ENCODE measurements at places on chromosomes 16 and 17. TPM values are rescaled to one million over a fixed set of nuclear protein-coding genes. Genes with fewer than 3 reads are reported as not detected.

- no peak overlapping the region for H3K27ac ChIP-seq
- DNase-seq = no peak
- H3K36me3 ChIP-seq = no peaks in the 10 kb centered on the region
- H3K4me1 ChIP-seq = peaks cover 39% of the 10 kb centered on the region
- H3K27me3 ChIP-seq = peaks cover 36% of the 10 kb centered on the region
- H3K4me3 ChIP-seq = no peak overlapping the region
These were observed 19.0 kb upstream of the LHX1 start for GRCh38 chr17:36918211-36918691.

DNA sequence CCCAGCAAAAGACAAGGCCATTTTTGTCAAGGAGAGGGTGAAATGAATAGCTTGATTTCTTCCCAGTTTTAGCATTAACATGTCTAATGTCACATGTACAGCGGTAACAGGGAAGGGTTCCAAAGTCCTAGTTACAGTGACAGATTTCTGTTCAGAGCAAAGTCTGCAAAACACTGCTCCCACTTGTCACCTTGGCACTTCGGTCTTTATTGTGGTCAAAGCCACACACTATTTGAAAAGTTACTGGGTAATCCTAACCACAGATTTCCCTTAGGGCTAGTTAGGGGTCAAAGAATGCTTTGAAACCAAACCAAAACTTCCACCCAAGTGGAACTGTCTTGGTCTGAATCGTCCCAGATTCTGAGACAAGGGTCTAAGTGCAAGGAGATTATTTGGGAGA lies 455.6 kb downstream of the HS3ST3B1 start:
- no peak for DNase-seq
- H3K36me3 ChIP-seq = no peaks in the 10 kb centered on the region
- H3K4me3 ChIP-seq = no peak overlapping the region
- H3K4me1 ChIP-seq = no peaks in the 10 kb centered on the region
- H3K27ac ChIP-seq = no peak overlapping the region

GRCh38 chr17:27533874-27534815 lies 77.9 kb downstream of the KSR1 start:
- H3K4me3 ChIP-seq = no peak overlapping the region
- no peak overlapping the region for H3K27ac ChIP-seq
- H3K4me1 ChIP-seq = peaks cover 81% of the 10 kb centered on the region
- DNase-seq = no peak
- H3K36me3 ChIP-seq = no peaks in the 10 kb centered on the region

SLC38A8 gene
- not detected for total RNA-seq

DNA sequence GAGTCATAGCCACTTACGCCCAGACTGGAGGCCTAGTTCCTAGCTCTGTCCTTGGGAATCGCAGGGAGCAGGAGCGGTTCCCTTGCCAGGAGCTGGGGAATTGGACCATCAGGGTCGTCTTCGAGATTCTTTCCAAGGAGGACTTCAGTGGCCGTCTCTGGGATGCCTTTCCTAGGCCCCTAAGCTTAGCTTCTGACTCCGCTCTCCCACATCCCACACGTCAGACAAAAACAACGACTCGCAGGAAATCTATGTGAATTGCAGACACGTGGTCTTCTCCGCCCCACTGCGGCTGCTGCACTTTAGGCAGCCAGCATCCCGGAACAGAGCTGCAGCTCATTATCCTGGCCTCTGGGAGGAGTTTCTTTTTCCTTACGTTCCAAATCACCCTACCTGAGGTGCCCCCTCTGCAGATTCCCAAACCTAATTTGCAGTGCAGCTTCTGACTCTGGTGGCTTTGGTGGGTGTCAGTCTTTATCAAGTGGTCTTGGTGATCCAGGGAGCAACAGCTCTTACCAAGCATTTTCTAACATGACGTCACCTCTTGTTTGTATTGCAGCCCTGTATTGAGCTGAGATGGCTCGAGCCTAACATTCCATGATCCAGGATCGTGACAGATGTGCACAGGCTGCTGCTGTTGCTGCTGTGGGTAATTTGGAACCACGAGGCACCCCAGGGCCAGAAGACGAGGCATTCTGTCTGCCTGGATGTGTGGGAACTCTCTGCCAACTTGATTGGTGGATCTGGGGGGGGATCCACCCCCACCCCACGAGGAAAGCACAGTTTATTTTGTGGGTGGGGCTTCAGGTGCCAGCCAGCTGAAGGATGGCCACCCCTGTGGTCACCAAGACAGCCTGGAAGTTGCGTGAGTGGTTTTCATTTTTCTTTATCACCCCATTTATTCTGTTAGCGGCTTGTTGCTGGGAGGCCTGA lies 1.1 kb downstream of the KATNB1 start:
- peak; percentile 37 for DNase-seq
- peaks cover 20% of the 10 kb centered on the region for H3K4me1 ChIP-seq
- peak overlapping the region; percentile 85 for H3K27ac ChIP-seq
- H3K27me3 ChIP-seq = no peaks in the 10 kb centered on the region

DNA sequence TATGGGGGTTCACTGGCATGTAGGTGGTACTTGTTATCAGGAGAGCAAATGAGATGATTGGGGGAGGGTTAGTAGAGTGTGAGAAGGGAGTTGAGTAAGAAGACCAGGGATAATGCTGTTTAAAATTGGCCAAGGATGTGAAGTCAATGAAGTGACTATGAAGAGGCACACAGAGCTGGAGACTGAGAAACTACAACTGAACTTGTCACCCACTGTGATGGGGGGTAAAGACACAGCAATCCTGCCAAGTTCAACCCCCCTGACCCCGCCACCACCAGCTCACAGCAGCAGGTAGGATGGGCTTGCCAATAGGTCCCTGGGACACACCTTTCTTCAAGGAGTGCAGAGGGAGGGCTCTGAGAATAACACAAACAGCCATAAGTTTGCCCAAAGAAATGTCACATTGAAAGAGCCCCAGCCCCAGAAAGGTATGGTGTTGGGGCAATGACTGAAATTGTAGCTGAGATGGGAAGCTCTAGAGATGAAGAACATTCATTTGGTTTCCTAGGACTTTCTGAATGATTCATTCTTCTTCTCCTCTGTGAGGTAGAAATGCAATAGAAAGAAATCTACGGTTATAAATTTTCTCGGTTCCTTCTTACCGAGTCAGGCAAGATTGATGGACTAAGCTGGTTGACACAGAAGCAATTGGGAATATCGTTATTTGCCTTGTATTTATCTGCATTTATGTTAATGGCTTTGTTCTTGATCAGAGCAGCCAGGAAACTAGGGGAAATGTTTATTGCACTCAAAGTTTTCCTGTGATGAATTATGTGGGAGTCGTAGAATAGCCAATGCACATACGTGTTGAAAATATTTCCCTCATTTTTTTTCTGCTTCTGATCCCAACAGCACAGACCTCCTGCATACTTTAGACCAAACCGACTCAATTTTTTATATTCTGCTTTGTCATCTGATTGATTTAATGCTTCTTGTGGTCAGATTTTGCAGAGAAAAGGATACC lies 595.2 kb upstream of the CDH11 start:
- no peak for DNase-seq
- H3K4me3 ChIP-seq = no peak overlapping the region
- H3K36me3 ChIP-seq = no peaks in the 10 kb centered on the region
- no peak overlapping the region for H3K27ac ChIP-seq
- H3K27me3 ChIP-seq = no peaks in the 10 kb centered on the region

CMTM2 gene
- total RNA-seq = 0.31 TPM

GRCh38 chr16:30620169-30620568 lies 10.0 kb upstream of the ZNF689 start:
- H3K4me1 ChIP-seq = no peaks in the 10 kb centered on the region
- H3K27me3 ChIP-seq = no peaks in the 10 kb centered on the region
- DNase-seq = no peak
- H3K36me3 ChIP-seq = no peaks in the 10 kb centered on the region
- H3K4me3 ChIP-seq = no peak overlapping the region

Data from activated T-cell treated with anti-CD3 and anti-CD28 coated beads, Interleukin-2, amount 50 U/mL, for 72 hours (primary cell).